ENCODE measurements at places on chromosomes 5 and 9.
A peak's percentile ranks its signal among the peaks of the same experiment; 100 is the strongest.

GRCh38 chr5:130216286-130216685 is 312.0 kb downstream of the CHSY3 start:
- no peak for DNase-seq

DNA sequence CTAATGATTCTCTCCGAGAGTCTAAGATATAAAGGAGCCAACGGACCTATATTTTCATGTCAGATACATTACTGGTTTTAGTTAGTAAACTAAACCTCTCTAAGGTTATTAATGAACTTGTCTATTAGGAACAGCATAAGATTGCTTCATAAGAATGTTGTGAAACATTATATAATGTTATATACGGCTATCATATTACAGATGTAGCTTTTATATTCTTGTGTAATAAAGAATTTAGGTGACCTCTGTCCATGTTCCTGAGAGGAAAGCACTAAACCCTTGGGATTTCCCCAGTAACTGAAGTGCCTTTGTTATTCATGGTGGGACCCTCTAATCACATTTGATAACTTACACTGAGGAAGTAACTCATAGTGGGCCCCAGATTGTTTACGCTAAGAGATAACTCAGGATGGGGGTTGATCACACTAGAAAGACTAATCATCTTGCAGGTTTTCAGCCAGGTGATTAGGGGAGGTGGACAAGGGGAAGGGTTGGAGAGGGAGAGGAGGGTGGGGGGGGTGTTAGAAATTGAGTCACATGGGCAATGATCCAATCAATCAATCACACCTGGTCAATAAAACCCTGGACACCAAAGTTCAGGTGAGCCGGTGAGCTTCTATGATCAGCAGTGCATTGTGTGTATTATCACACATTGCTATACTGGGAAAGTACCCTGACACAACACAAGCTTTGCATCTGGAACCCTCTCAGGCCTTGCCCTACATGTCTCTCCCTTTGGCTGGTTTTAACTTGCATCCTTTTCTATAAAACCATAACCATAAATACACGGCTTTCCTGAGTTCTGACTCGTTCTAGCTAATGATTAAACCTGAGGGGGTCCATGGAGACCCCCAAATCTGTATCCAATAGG is 25.8 kb downstream of the ECPAS start:
- DNase-seq = no peak

DNA sequence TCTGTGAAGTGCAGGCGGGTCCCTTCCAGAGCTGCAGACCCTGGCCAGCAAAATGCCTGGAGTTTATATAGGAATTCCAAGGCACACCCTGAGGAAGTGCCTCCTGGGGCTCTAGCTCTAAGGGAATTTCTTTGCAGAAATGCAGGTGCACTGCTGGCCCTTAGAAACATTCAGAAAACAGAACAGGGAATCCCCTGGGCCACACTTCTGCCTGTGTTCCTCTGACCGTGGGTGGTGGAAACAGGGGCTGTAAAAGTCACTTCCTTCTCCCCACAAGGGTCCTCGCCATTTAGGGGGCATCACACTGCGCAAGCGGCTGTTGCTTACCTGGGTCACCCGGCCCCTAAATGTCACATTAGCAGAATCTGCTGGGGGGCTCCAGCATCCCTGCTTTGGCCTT is 140.8 kb upstream of the TBC1D2 start:
- no peak for DNase-seq

- no peak for DNase-seq
These were observed 3.0 kb upstream of the BARHL1 start for GRCh38 chr9:132579427-132579798.

- no peak for DNase-seq
These were observed 712.1 kb upstream of the MEF2C start for GRCh38 chr5:89595056-89595455.

GRCh38 chr5:104914536-104915070 is 1352.0 kb upstream of the NUDT12 start:
- DNase-seq = no peak

- DNase-seq = no peak
These were observed 32.1 kb downstream of the CNOT6 start for GRCh38 chr5:180526269-180526668.

- DNase-seq = peak; percentile 98
These were observed 25.7 kb downstream of the DPYSL3 start for GRCh38 chr5:147483961-147484707.

- DNase-seq = no peak
These were observed 82.1 kb downstream of the SLF1 start for GRCh38 chr5:94700592-94700991.

GRCh38 chr9:110088099-110088498 is 119.9 kb downstream of the C9orf152 start:
- no peak for DNase-seq

DNA sequence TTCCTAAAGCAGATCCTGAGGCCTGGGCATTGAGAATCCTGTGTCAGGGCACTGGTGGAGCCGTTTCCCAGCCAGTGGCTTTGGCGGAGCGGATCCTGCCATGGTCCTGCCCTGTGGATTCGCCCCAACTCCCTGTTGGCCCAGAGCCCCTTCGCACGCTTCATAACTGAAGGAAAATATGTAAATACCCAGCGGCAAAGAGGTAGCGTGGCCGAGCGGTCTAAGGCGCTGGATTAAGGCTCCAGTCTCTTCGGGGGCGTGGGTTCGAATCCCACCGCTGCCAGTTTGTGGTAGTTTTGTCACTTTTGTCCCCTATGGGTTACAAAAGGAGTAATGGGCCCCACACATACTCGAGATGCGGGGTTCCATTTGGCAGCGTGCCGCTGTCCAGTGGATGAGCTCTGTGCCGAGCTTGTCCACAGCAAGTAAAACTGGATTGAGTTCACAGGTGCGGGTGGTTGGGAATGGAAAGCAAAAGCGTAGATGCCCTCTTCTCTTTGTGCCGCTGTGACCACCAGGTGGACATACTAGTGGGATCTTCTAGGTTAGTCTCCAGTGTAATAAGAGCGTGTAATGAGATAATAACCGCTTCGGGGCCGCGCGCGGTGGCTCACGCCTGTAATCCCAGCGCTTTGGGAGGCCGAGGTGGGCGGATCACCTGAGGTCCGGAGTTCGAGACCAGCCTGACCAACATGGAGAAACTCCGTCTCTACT is 17.3 kb downstream of the TRIM7 start:
- peak; percentile 83 for DNase-seq

DNA sequence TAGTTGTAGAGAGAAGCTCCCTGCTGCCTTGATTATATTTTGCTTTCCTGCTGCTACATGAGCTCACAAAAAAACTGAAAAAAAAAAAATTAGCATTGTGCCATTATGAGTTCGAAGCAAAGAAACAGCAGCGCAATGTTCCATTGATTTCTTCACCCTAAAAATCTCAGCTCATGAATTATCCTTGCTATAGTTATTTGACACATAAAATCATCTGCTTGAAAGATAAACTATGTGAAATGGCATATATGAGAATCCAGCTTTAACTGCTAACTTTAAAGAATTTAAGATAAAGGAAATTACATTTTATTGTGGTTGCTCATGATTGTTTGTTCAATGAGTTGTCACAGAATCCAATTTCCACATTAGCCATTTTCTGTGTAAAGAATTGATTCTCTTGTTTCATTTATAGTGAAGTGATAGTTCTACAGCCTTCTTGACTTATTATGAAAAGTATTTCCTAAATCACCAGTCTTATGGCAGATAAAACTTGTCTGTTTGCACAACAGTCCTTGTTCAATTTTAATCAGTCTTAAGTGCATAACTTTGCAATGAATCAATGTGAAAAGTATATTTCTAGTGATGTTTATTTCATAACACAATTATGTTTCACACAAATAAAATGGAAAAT is 1275.0 kb upstream of the CDH9 start:
- DNase-seq = no peak

All from fibroblast of villous mesenchyme (primary cell).